Stimulated activated CD8-positive, alpha-beta memory T cell treated with anti-CD3 and anti-CD28 coated beads, Interleukin-15, amount 100 ng/mL, for 48 hours (primary cell): ENCODE measurements at places on chromosomes 1 and 21.
A peak's percentile ranks its signal among the peaks of the same experiment; 100 is the strongest.

DNA sequence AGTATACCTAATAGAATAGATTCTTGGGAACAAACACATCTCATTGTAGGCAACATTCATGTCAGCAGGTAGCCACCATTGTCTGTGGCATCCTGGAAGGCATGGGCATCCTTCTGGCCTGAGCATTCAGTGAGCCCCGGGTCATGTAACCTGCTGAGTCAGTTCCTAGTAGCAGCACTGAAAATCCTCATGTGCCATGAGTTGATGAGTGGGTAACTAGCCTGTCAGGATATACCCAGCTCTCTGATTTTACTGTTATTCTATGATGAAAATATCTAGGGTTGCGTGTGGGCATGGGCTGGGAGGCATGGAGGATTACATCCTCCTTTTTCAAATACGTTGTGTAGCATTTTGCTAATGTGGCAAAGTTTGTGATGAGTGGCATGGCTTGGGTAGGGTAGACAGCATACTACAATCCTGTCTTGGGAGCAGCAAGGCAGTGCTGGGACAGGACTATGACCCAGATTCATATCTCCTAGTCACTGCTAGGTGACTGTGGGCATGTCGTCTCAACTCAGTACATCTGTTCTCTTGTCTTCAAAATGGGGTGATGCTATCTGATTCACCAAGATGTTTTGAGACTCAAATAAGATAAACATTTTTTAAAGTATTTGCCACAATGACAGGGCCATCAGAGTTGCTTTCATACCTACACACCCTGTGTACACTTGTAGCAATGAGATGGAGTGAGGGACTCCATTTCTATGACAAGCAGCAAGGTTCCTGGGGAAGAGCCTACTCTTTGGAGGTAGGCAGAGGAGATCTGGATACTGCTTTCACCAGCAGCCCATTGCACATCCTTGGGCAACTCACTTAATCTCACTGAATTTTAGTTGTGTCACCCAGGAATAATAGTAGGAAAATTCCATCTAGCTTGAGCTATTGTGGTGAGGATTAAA, 62.5 kb downstream of the CD58 start:
- DNase-seq: no peak

- DNase-seq: no peak
Observed at GRCh38 chr1:222417264-222417663, 130.6 kb downstream of the HHIPL2 start.

DNA sequence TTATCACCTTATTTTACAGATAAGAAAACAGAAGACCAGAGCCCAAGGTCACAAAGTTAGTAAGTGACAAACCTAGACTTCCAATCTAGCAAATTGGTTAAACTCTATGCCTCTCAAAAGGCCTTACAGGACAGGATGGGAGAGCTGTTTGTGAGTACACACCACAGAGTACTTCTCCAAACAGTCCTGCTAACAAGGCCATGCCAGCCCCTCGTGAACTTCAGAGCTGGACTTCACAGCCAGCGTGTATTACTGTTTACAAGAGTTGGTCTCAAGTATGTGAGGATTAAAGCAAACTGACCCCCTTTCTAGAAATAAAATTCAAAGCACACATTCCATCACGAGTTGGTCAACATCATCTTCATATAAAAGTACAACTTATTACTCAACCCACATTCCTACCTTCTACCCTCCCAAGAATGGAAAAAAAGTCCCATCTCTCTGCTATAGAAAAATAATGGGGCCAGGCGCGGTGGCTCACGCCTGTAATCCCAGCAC, 19.8 kb upstream of the UBR4 start:
- DNase-seq: no peak

DNA sequence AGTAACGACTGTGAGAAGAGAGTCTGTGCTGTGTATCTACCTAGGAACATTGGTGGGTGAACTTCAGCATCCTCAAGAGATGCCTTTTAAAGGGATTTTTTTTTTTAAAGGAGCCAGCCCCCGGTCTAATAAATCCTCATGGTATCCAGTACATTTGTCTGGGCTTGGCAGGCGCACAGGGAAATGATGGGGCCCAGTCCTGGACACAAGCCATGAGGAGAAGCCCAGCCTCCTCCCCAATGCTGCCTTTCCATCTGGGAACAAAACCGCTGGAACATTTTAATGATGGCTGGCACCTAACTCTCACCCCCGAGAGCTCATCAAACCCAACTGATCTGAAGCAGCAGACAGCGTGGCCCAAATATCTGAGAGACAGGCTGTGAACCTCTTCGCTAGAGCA, 64.2 kb downstream of the ACOT7 start:
- no peak for DNase-seq

DNA sequence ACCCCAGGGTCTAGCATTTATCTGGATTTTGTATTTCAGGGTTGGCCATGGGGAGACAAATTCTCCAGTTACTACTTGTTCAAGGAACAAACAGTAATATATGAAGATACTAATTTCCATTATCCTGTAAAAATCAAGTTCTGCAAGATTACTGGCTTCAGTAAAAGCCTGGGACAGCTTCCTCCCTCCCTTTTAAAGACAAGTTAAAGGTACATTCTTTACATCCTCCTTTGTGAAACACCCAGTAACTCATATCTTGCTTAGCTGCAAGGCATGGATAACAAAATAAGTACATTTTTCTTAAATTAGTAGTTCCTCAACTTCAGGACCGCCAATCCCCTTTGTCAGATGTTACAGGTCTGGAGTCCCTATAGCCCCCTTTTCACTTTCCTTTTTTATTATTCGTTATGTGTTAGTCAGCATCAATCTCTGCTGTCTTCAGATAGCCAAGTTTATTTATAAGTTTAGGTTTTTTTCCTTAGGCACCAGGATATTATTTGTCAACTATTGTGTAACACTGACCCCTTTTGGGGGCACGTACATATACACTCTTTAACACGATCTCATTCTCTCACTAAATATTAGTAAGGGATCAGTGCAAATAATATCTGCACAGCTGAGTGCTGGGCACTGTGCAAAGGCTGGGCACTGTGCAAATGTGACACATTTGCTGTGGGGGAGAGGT, 9.8 kb downstream of the ERRFI1 start:
- DNase-seq: no peak

GRCh38 chr1:233045588-233045987, 95.2 kb downstream of the NTPCR start:
- DNase-seq: no peak

DNA sequence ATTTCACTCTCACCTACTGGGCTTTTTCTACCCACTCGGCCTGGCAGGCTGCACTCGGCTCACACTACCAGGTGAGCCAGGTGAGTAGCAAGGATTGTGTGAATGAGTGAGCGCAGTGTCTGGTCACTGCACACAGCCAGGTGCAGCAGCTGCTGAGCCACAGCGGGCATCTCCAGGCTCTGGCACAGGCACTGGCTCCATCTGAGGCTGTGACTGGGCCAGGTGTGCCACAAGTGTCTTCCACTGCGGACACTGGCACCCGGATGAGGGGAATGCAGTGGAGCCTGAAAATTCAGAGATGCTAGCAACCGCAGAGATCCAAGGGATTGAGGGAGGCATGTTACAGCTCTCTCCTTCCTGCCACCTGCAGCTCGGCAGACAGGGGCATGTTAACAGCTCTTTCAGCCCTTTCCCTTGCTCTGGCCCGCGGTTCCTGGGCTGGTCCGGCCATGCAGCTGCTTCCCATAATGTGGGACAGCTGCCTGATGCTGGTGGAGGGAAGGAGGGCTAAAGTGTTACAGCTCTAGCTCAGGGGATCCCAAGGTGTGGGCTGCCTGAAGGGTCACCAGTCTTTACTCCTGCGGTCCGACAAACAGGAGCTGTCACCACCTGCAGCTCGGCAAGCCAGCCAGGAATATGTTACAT, 1038.3 kb downstream of the AMY1C start:
- DNase-seq: no peak

DNA sequence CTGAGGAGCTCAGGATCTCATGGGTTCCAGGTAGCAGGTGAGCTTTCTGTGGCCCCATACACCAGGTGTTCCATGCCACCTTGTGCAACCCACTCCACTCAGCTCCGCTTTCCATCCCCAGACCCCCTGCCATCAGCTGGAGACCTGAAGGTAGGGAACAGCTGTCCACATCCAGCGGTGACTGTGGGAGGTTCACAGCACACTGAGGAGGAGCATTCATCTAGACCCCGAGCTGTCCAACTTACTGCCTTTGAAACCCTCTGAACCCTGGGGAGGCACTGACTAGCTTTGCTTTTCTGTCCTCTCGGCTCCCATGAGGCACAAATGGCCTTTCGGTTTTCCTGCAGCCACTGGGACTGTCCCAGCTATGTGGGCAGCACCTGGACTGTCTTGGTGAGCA, 27.9 kb upstream of the ABCG1 start:
- no peak for DNase-seq

DNA sequence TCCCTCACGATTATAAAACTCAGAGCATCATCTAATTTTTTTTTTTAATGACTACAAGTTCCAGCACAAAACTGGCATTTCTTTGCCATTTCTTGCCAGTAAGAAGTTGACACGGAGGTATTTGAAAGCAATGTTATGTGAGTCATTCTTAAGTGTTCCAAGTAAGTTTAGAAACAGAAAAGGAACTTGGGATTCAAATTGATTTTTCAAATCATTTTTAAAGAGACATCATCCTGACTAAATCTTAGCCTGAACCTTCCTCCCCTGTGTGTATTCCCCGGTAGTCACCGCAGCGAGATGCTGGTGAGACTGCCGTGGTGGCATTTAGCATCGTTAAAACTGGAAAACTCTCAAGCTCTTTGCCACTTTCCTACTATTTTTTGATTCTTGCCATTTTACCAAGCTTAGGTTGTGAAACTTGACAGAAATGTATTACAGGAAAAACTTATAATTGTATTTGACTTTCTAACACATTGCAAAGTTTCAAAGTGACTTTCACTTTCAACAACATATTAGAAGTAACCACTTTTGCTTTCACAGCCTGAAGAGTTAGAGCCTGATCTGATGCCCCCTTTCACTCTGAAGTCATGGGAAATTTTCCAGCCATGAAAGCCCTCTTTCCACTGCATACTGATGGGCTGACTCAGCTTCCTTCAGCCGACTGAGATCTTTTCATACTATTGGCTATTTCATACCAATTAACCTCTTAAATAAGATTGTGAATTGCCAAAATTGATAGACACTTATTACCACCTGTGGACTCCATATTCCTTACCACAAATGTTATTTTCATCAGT, 61.4 kb downstream of the OLFML2B start:
- peak; percentile 27 for DNase-seq

DNA sequence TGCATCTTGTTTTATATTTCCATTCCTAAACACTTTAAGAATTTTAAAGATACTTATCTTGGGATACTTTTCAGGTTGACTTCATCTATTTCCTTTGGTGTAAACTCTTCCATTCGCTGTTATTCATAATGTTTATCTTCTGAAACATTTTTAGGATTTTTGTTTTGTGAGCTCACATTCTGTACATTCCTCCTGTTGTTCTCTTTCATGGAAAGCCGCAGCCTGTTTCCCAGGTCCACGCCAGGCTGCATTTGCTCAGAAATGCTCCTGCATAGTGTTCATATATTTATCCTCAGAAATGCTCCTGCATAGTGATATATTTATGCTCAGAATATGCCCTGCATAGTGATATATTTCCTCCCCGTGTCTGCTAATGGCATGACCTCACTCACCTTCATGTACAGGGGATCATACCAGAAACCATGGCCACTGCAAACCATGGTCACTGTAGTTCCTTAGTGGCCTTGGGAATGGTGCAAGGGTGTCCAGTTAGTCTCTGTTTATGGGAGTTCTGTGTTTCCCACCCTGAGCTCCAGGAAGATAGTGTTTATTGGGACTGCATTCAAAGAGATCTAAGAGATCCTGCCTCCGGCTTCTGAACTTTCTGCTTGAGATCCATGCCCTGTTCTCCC, 153.9 kb upstream of the GREM2 start:
- no peak for DNase-seq

- DNase-seq: no peak
Observed at GRCh38 chr1:222443566-222443965, 104.3 kb downstream of the HHIPL2 start.

DNA sequence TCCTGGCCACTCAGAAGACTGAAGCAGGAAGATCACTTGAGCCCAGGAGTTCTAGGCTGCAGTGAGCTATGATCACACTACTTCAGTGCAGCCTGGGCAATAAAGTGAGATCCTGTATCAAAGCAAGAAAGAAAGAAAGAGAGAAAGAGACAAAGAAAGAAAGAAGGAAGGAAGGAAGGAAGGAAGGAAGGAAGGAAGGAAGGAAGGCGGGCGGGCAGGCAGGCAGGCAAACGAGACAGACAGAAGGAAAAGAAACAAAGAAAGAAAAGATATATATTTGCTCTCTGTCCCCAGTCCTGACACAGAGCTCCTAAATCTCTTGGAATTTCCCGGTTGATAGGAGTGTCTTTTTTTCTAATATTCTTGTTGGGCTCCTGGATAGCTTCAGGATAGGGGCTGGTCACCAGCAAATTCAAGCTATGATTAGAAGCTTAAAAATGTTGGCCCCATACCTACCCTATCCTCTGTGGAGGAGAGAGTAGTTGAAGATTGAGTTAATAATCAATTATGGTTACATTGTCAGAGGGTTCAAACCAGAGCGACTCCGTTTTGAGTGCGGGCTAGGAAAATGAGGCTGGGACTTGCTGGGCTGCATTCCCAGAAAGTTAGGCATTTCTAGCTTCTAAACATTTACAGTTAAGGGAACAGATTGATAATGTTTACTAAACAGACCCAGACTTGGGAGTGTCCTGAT, 3.3 kb upstream of the MIGA1 start:
- no peak for DNase-seq

- DNase-seq: no peak
Observed at GRCh38 chr1:1371364-1371745, 3.7 kb downstream of the AURKAIP1 start.

DNA sequence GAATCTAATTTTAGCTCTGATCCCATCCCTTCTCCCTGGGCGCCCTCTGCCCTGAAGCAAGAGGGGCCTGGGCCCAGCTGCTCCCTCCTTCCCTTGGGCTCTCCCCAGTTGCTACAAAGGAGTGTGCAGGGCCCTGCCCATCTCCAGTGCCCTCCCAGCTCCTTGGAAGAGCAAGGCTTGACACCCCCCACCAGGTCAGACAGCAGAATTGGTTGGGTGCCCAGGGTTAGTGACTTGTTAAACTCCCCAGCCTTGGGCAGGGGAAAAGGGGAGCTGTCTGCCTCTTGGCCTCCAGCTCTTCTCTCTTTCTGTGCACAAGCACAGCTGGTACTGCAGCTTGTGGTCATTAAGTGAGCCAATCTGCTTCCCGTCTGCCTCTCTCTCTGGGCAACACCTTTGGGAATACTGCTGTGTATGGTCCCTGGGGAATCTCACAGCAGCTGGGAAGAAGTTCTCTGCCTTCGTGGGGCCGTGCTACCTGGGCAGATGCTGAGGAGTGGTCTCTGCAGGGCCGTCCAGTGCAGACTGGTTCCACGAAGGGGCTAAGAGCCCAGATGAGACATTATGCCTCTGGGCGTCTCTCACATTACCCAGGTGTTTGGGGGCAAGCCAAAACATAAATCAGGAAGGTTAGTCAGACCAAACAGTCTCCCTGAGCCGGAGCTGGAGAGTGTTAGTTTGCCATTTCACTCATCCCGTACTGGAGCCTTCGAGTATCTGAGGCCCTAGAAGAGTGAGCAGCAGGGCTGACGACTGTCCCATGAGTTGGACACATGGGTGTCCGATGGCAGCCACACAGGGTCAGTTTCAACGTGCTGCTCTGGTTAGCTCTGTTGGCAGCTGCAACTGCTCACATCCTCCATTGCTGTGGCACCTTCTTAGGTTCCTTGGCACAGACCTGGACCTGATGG, 37.3 kb downstream of the TMEM53 start:
- no peak for DNase-seq

- no peak for DNase-seq
Observed at GRCh38 chr1:17251701-17252376, 2.9 kb downstream of the PADI3 start.
